ENCODE measurements at places on chromosomes 12 and 14.

DNA sequence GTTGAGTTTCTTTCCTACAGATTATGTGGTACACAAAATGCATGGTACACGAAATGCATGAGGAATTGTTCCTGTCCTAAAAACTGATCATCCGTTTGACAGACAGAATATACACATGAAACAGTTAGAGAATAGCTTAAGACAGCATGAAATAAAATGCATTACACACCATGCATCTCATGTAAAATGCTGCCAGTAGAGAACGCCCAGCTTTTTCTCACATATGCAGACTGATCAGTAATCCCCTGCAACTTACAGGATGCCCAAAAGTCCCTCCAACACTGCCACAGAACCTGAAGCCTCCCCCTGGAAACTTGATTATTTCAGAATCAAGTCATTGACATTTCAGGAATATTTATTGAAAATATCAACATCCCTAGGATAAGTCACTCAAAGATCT, 24.0 kb downstream of the IFNG start:
- no peak overlapping the region for H3K27ac ChIP-seq
- H3K36me3 ChIP-seq, result no peaks in the 10 kb centered on the region
- no peak overlapping the region for H3K4me3 ChIP-seq

- H3K27ac ChIP-seq, result no peak overlapping the region
- no peak overlapping the region for H3K4me3 ChIP-seq
- H3K27me3 ChIP-seq, result no peaks in the 10 kb centered on the region
- no peaks in the 10 kb centered on the region for H3K4me1 ChIP-seq
Measured at GRCh38 chr14:99158150-99158549, 113.8 kb downstream of the BCL11B start.

GRCh38 chr12:106867651-106868050, 88.1 kb upstream of the TMEM263 start:
- H3K4me3 ChIP-seq, result no peak overlapping the region
- H3K27me3 ChIP-seq, result no peaks in the 10 kb centered on the region
- no peak for DNase-seq
- no peak overlapping the region for H3K27ac ChIP-seq

GRCh38 chr14:34376649-34377267, 85.3 kb downstream of the SPTSSA start:
- DNase-seq, result no peak
- H3K4me3 ChIP-seq, result no peak overlapping the region
- no peaks in the 10 kb centered on the region for H3K36me3 ChIP-seq
- H3K27me3 ChIP-seq, result no peaks in the 10 kb centered on the region
- H3K27ac ChIP-seq, result no peak overlapping the region

GRCh38 chr14:30221546-30221945, 293.9 kb upstream of the PRKD1 start:
- no peak overlapping the region for H3K4me3 ChIP-seq
- H3K27me3 ChIP-seq, result no peaks in the 10 kb centered on the region

All from iPS DF 6.9 (cell line).